ENCODE measurements at places on chromosomes 16 and 17. TPM values are rescaled to one million over a fixed set of nuclear protein-coding genes. Genes with fewer than 3 reads are reported as not detected.

Gene CACNG1
- not detected for total RNA-seq

Gene LLGL2
- total RNA-seq, result 0.54 TPM

Gene CD300LB
- not detected for total RNA-seq

Gene CA5A
- total RNA-seq, result not detected

Gene AANAT
- not detected for total RNA-seq

Gene PERCC1
- total RNA-seq, result not detected

Gene SLC22A31
- total RNA-seq, result 22.8 TPM

Gene HOXB6
- not detected for total RNA-seq

Gene SOST
- not detected for total RNA-seq

Gene XYLT1
- total RNA-seq, result 4.2 TPM
